Osteocyte (in vitro differentiated cells): ENCODE measurements at places on chromosomes 3 and 15. TPM values are rescaled to one million over a fixed set of nuclear protein-coding genes. Genes with fewer than 3 reads are reported as not detected.

HOMER2 gene
- 3.2 and 6.3 TPM in 2 replicates for total RNA-seq

EEF1AKMT4 gene
- total RNA-seq = 3.9 and 4.5 TPM in 2 replicates

MOBP gene
- total RNA-seq = not detected in 2 replicates

SERINC4 gene
- not detected in 2 replicates for total RNA-seq

ZNF35 gene
- 13.7 and 13.9 TPM in 2 replicates for total RNA-seq

SCAMP5 gene
- total RNA-seq = 23.5 and 24.1 TPM in 2 replicates

GLDN gene
- not detected in 2 replicates for total RNA-seq

BNC1 gene
- total RNA-seq = 3.2 TPM in 2 replicates

ZNF774 gene
- total RNA-seq = 1.6 and 3.1 TPM in 2 replicates

PRKCD gene
- 14.9 and 17.1 TPM in 2 replicates for total RNA-seq

FRMD5 gene
- total RNA-seq = not detected in 2 replicates

STIMATE gene
- 22.9 and 25.3 TPM in 2 replicates for total RNA-seq

MKRN2OS gene
- not detected in 2 replicates for total RNA-seq

MYD88 gene
- total RNA-seq = 13.3 TPM in 2 replicates

LOXL1 gene
- total RNA-seq = 398 and 417 TPM in 2 replicates

GOLGA6L7 gene
- not detected in 2 replicates for total RNA-seq

SAMD7 gene
- not detected in 2 replicates for total RNA-seq

AADACL2 gene
- not detected in 2 replicates for total RNA-seq

ZKSCAN7 gene
- 7.4 TPM in 2 replicates for total RNA-seq

POPDC2 gene
- total RNA-seq = 2.1 and 2.4 TPM in 2 replicates

PARP16 gene
- 9.4 and 9.5 TPM in 2 replicates for total RNA-seq

EPB42 gene
- not detected in 2 replicates for total RNA-seq

BCHE gene
- total RNA-seq = 1.3 and 1.4 TPM in 2 replicates

CKMT1A gene
- total RNA-seq = not detected in 2 replicates

TRIM42 gene
- total RNA-seq = not detected in 2 replicates

CLK3 gene
- 51.3 and 53.2 TPM in 2 replicates for total RNA-seq

NRROS gene
- 0.13 and 0.24 TPM in 2 replicates for total RNA-seq

RTP1 gene
- not detected in 2 replicates for total RNA-seq

SLC25A38 gene
- total RNA-seq = 27.9 and 30.4 TPM in 2 replicates

ISLR gene
- total RNA-seq = 108 and 110 TPM in 2 replicates

RAD51 gene
- 8.5 and 8.6 TPM in 2 replicates for total RNA-seq

PPP1R14D gene
- not detected in 2 replicates for total RNA-seq

KBTBD13 gene
- not detected in 2 replicates for total RNA-seq

CALML4 gene
- total RNA-seq = 1.8 and 2.0 TPM in 2 replicates

MKRN3 gene
- not detected in 2 replicates for total RNA-seq

B3GALNT1 gene
- total RNA-seq = 15.0 and 18.5 TPM in 2 replicates

PIGZ gene
- total RNA-seq = 7.9 and 9.5 TPM in 2 replicates

PLSCR5 gene
- not detected in 2 replicates for total RNA-seq

GJD2 gene
- total RNA-seq = not detected in 2 replicates

FBXO40 gene
- total RNA-seq = not detected in 2 replicates

LMLN gene
- 5.7 and 7.7 TPM in 2 replicates for total RNA-seq

IL20RB gene
- total RNA-seq = 0.55 TPM in 1 of 2 replicates, not detected in the other

TMEM212 gene
- not detected in 2 replicates for total RNA-seq

NEDD4 gene
- total RNA-seq = 23.9 and 24.1 TPM in 2 replicates

GUCA1C gene
- total RNA-seq = not detected in 2 replicates
